MG63 (cell line): ENCODE measurements at places on chromosomes 7 and 10. TPM values are rescaled to one million over a fixed set of nuclear protein-coding genes. Genes with fewer than 3 reads are reported as not detected.

The SP4 gene
- total RNA-seq, result 4.6 and 4.7 TPM in 2 replicates

The CLRN3 gene
- total RNA-seq, result not detected in 2 replicates

The CCDC3 gene
- total RNA-seq, result 0.52 and 3.3 TPM in 2 replicates

The CFAP70 gene
- 2.8 and 4.1 TPM in 2 replicates for total RNA-seq

The TMEM184A gene
- not detected in 2 replicates for total RNA-seq

DNA sequence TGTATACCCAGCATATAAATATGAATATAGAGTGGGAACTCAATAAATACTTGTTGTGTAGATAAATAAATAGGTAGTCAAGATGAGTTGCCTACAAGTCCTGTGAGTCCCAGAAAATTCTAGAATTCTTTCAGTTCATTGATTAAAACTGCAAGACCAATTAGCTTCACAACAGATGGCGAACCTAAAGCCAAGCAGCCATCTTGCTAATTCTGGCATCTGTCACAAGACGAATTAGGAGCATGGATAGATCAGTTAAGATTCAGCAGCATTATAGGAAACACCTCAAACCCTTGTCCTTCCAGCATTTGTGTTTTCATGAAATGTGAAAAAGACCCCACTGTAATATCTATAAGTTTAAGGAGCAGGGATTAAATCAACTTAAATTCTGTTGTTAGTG is 552.7 kb downstream of the MAGI2 start:
- DNase-seq, result no peak

DNA sequence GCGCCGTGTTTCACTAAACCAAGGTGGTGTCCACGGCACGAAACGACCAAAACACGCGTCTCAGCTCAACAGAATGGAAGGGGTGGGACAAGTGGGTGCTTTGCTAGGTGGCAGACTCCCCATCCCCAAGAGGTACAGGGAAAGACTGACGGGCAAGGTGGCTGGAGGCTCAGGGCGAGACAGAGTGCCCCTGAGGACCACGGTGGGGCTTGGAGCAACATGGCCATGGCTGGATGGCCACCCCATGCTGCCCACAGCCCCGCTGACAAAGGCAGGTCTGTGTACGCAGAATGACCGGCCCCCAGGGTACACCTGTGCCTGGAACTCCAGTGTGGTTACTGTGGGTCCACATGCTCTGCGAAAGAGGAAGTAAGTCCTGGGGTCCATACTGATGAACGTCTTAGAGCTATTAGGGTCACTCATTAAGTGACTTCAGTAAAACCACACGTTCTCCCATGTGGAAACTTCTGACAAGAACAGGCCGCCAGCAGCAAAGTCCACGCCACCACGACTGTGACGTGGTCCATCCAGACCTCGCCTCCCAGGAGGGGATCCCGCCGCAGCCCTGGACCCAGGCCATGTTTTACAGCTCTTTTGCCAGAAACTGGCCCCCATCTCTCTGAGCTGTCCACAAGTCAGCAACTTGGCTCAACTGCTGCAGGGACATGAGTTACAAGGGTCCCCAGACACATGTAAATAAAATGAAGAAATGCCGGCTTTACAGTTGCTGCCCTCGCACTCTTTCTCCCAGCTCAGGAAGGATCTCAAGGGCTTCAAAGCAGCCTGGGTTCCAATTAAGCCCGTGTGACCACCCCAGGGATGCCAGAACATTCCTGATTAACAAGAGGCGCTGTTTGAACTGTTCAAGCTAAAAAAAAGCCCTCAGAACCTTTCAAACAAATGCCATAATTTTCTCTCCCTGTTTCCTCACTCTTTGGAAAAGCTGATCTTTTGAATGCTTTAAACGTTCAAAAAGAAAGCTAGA is 66.8 kb downstream of the MAD1L1 start:
- no peak for DNase-seq

GRCh38 chr7:88200261-88200660 is 19.6 kb downstream of the SRI start:
- no peak for DNase-seq

DNA sequence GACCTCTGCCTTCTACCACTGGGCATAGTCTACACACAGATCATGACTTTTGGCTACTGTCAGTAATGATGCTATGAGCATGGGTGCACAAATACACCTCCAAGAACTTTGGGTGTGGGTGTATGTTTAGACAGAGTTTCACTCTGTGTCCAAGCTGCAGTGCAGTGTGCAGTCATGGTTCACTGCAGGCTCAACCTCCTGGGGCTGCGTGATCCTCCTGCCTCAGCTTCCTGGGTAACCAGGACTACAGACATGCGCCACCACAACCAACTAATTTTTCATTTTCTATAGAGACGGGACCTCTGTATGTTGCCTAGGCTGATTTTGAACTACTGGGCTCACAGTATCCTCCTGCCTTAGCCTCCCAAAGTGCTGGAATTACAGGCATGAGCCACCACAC is 194.4 kb downstream of the NSUN6 start:
- no peak for DNase-seq

DNA sequence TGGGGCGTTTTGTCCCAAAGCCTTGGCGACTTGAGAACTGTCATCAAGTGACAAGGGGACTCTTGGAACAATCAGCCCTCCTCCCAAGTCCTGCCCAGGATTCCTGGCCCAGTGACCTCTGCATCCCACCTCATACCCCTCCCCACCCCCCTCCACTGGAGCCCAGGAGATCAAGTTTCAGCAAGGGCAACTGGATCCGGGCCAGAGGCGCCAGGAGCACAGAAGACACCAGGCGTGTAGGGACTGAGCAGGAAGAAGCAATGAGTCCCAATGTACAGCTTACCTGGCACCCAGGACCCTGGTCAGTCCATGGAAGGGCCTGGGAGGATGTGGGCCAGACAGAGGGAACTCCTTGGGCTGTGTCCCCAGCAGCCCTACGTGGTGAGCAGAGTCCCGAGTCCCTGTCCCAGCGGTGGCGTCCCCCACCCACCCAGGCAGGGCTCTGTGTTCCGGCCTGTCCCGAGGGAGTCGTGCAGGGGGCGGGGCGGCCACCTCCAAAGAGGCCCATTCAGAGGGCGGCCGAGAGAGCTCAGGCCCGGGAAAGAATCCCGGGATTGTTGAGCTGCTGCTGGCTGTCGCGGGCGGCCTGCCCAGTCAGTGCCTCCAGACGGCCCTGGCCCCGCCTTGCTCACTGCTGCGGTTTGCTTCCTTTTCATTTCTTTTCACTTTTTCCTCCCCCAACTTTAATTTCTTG is 254.1 kb downstream of the TNS3 start:
- DNase-seq, result peak; percentile 91

- no peak for DNase-seq
Observed at GRCh38 chr10:131678171-131678570, 222.6 kb upstream of the PPP2R2D start.

DNA sequence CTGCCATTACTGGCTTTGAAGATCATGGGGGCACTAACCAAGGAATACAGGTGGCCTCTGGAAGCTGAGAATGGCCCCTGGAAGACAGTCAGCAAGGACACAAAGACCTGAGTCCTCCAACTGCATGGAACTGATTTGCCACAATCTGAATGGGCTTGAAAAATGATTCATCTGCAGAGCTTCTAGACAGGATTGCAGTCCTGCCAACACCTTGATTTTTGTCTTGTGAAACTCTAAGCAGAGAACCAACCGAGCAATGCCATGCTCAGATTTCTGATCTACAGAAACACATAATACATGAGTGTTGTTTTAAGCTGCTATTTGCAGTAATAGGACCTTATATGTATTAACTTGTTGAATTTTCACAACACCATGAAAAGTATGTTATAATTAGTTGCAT is 66.1 kb upstream of the SLC13A1 start:
- DNase-seq, result no peak

- peak; percentile 69 for DNase-seq
Observed at GRCh38 chr10:5692461-5693358, 8.1 kb downstream of the TASOR2 start.

DNA sequence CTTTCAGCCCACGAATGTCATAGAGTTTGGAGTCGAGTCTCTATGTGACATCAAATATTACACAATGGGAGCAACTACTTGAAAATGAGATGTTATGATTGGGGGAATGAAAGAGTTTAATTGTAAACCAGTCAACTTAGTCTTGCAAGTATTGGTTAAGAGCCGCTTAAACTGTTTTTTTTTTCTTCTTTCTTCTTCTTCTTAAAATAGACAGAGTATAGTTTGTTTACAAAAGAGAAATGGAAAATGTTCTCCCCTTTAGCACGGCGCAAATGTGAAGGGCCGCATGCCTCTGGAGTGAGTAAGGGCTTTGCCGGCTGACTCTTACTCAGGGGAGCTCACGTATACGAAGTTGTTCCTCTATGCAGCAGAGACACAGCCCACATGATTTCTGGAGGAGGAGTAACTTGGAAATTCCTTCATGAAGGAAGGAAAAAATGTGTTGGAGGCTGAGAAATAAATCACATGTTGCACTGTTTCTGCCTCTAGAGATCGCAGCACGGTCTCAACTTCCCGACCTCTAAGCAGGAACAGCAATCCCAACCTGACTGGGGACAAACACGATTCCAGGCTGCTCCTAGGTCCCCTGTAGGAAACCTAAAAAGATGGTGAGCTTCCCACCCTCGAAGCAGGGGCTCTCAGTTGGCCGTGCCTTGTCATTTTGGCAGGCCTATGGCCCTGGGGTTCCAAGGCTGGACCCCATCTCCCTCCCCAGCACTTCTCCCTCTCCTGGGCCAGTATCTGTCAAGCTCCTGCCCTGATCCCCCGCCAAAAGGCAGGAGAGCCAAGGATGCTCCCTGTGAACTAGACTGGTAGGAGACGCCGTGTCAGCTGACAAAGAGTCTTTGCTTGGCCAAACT is 44.8 kb downstream of the MYOF start:
- peak; percentile 94 for DNase-seq

- no peak for DNase-seq
Observed at GRCh38 chr7:52708846-52709245, 326.6 kb upstream of the POM121L12 start.
